ENCODE measurements at places on chromosomes 3 and 15. TPM values are rescaled to one million over a fixed set of nuclear protein-coding genes. Genes with fewer than 3 reads are reported as not detected.

Gene LNP1
- total RNA-seq = 3.6 TPM

DNA sequence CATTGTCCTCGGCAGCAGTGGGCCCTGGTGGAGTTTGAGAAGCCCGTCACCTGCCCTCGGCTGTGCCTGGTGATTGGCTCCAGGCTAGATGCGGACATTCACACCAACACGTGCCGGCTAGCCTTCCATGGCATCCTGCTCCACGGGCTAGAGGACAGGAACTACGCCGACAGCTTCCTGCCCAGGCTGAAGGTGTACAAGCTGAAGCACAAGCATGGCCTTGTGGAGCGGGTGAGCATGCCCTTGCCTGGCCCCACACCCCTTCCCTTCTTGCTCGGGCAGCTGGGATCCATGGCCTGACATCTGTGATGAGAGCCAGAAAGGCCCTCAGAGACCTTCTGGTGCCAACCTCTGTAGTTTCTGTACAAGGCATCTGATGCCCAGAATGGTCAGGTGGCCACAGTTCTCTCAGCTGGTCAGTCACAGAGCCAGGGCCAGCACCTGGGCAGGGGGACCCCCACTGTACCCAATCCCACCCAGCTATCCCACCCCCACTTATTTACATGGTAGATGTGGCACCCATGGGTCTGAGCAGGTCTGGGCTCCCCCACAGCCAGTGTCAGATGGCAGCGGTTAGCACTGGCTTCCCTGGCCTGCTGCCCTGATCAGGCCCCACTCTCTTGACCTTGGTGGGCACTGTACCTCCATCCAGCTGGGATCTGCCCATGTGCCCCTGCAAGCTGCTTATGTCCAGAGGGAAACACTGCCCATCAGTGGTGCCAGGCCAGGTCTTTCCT lies 124.9 kb downstream of the DNAJB8 start:
- H3K4me3 ChIP-seq = no peak overlapping the region
- no peak for DNase-seq
- peaks cover 42% of the 10 kb centered on the region for H3K4me1 ChIP-seq
- peaks cover 2% of the 10 kb centered on the region for H3K36me3 ChIP-seq
- H3K27me3 ChIP-seq = peaks cover 10% of the 10 kb centered on the region
- H3K27ac ChIP-seq = no peak overlapping the region

GRCh38 chr3:59126446-59126845 lies 76.6 kb upstream of the CFAP20DC start:
- H3K36me3 ChIP-seq = no peaks in the 10 kb centered on the region
- no peak overlapping the region for H3K27ac ChIP-seq
- no peaks in the 10 kb centered on the region for H3K27me3 ChIP-seq
- no peak for DNase-seq

GRCh38 chr3:39106281-39106811 lies 1.1 kb downstream of the GORASP1 start:
- peaks cover 23% of the 10 kb centered on the region for H3K4me1 ChIP-seq

- peaks cover 74% of the 10 kb centered on the region for H3K27me3 ChIP-seq
- no peaks in the 10 kb centered on the region for H3K36me3 ChIP-seq
- peaks cover 12% of the 10 kb centered on the region for H3K4me1 ChIP-seq
- H3K4me3 ChIP-seq = peak within 1 kb of the TSS; percentile 44
- H3K27ac ChIP-seq = no peak within 1 kb of the TSS
Measured at GRCh38 chr15:40282869-40283614, at the start of gene ANKRD63. Gene ANKRD63, minus strand, starts transcription at chr15:40283064. Its CDS starts 478 bp downstream, at chr15:40282586.

DNA sequence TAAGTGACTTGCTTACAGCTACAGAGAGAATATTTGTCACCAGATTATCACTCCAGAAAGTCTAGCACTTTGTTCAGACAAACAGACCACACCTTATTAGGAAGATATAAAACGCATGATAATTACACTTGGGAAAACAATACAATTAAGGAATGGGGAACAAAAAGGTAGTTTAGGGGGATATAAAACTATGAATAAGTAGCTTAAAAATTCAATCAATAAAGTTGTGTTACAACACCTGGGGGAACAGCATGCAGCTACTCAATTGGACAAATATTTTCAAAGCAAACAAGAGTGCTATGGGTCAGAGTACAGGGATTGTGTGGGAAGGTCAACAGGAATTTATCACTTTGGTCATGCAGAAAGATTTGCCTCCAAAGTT lies 15.1 kb downstream of the CLDN1 start:
- H3K4me3 ChIP-seq = peak overlapping the region; percentile 29
- peak overlapping the region; percentile 93 for H3K27ac ChIP-seq
- DNase-seq = no peak
